Stimulated activated CD8-positive, alpha-beta memory T cell treated with anti-CD3 and anti-CD28 coated beads, Interleukin-4, amount 100 ng/mL, for 1 hour (primary cell): ENCODE measurements at places on chromosomes 7 and 10.
A peak's percentile ranks its signal among the peaks of the same experiment; 100 is the strongest.

DNA sequence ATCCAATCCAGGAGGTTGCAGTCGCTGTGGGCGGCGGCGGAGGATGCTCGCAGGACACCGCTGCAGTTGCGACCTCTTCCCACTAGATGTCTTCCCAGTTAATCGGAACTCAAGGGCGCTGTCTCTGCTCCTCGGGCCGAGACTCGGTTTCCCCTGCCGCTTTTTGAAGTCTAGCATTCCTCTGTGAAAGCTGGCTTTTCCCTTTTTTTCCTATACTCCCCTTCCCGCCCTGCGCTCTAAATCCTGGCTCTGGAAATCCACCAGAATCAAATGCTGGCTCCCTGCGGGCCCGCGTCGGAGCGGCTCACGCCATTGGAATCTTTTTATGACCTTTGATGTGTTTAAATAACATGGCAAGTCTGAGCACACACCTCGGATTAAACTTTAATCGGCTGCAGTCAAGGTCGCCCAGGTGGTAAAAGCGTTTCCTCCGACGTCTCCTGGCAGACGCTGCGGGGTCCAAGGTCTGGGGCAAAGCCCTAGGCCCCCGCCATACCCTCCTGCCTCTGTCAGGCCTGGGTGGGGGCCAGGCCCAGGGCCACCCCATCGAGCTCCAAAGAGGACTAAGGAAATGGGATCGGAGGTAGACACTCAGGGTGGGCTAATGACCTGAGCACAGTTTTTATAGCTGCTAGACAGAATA is 10.7 kb upstream of the HOXA13 start:
- no peak for DNase-seq

DNA sequence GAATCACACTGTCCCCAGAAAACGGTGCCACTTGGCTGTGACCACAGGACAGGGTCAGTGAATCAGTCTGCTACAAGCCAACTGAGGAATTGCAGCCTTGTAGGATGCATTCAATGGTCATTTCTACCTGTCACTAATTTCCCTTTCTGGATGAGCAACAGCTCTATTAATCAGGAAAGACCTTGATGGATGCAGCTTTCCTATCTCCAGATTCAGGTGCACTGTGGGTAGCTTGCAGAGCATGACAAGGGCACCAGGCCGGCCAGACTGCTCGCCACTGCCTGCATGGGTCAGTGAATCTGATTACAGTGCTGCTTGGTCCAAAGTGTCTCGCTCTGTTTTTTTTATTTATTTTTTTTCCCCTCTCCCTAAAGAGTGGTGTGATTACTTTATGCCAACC is 506.8 kb upstream of the AUTS2 start:
- no peak for DNase-seq

DNA sequence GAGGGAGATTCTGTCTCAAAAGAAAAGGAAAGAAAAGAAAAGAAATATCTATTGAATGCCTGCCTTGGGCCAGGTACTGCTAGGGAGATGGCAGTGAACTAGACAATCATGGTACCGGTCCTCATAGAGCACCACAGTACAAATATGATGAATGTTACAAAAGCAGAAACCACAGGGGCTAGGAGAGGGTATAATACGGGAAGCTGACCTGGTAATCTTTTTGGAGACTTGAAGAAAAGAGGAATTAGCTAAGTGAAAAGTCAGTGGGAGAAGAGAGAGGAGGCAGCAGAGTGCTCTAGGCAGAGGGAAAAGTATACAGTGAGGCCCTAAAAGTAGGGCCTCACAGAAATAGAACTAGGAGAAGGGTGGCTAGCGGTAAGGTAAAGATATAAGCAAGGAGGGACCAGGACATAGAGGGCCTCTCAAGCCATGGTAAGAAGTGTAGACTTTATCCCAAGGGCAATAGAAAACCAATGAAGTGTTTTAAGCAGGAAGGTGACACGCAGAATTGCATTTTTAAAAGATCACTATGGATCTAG is 42.8 kb upstream of the WNT8B start:
- DNase-seq: no peak

- DNase-seq: no peak
Measured at GRCh38 chr7:25985196-25985595, 166.8 kb upstream of the NFE2L3 start.

DNA sequence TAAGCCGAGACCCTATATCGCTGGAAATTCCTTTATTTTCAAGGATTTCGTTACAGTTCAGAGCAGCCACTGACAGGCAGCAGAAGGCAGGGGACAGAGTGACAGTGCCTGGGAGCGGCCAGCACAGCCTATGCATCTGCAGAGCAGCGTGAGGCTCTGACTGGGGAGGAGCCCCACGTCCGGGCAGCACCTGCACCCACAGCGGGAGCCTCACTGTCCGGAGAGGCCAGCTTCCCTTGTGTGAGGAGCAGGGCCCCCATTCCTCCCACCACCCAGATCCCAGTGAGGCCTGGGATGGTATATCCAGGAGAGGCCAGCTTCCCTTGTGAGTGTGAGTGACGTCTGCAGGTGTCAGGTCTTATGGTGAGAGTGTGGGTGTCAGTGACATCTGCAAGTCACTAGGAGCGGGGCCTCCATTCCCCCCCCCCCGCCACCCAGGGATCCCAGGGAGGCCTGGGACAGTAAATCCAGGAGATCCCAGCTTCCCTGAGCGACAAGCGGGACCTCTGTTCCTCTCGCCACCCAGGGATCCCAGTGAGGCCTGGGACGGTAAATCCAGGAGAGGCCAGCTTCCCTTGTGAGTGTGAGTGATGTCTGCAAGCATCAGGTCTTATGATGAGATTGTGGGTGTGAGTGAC is 259.1 kb downstream of the PTPRN2 start:
- DNase-seq: no peak

DNA sequence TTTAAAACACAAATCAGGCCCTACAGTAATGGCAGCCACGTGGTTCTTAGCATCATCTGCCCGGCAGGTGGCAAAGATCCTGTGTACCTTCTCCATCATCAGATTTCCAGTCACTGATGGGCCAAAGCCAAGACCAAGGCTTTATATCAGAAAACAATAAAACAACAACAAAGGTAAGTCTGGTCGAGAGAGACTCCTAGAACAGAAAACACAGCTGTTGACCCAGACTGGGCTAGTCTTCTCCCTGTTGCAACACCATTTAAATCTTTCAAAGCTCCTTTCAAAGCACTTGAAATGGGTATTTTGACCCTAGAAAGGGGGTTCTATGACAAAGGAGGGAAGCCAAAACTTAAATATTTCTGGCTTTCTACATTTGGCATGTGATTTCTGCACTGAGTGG is 285.6 kb downstream of the IPMK start:
- no peak for DNase-seq

DNA sequence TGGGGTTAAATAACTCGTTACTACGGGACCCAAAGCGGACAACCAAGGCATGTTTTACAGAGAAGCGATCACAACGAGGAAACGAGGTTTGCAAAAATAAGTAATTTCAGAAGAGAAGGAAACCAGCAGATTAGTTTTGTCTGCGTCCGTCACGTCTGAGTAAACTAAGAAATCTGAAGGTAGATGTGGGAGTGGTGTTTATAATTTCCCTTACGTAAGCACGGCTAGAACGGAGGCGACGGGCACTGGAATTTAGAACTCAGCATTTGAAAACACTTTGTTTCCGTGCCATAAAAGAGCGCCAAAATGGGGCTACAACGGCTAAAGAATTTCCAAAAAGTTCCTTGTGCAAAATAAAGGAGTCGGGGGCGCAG is 718 bp upstream of the UMAD1 start:
- peak; percentile 19 for DNase-seq

GRCh38 chr10:73780966-73781365 is 882 bp upstream of the CHCHD1 start:
- no peak for DNase-seq

DNA sequence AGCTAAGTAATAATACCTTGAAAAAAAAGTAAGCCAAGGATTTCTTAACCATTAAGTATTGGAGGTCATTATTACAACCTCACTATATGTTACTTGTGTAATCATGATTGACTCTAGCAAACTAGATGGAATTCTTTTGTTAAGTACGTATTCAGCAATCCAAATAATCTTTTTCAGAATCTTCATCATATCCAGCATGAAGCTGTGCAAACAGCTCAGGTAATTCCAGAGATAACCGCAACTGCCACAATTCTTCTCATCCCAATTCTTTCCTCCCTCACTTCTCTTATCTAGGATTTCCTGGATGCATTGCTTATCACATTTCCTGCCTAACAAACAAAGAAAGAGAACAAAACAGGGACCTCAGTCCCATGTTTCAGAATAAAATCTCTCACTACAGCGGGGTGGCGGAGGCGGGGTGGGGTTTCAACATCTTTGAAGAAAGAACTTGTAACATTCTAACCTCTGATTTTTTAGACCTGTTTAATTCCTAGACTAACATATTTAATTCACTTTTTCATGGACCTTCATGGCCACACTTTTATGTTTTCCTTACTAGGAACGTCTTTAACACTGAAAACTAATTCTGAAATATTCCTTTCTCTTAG is 156.5 kb downstream of the POM121L12 start:
- DNase-seq: no peak
